ENCODE measurements at places on chromosomes 5 and 9. TPM values are rescaled to one million over a fixed set of nuclear protein-coding genes. Genes with fewer than 3 reads are reported as not detected.
A peak's percentile ranks its signal among the peaks of the same experiment; 100 is the strongest.

Gene CEL
- total RNA-seq = 0.61 TPM

Gene TRIM52
- 13.5 TPM for total RNA-seq

Gene C5orf52
- total RNA-seq = 5.7 TPM

Gene SLC25A46
- 50.7 TPM for total RNA-seq

Gene SH3GLB2
- total RNA-seq = 110 TPM

Gene TESK1
- 41.1 TPM for total RNA-seq

Gene MRPS27
- 56.6 TPM for total RNA-seq

DNA sequence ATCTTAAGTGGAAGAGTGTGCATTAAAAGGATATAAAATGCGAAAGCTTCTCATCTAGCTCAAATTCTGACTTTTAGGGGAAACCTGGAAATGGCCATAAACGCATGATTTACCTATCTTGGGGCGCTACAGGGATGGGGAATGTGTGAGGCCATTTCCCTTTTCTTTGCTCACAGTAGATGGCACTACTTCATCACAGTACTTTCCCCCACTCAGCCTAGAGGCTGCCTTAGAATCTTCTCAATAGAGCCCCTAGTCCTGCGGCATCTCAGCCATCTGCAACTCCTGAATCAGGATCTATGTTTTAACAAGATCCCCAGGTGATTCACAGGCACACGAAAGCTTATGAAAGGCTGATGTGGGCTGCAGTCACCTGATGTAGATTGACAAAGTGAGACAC lies 110.8 kb downstream of the LHFPL2 start:
- H3K4me3 ChIP-seq = no peak overlapping the region
- no peaks in the 10 kb centered on the region for H3K27me3 ChIP-seq
- H3K36me3 ChIP-seq = no peaks in the 10 kb centered on the region

DNA sequence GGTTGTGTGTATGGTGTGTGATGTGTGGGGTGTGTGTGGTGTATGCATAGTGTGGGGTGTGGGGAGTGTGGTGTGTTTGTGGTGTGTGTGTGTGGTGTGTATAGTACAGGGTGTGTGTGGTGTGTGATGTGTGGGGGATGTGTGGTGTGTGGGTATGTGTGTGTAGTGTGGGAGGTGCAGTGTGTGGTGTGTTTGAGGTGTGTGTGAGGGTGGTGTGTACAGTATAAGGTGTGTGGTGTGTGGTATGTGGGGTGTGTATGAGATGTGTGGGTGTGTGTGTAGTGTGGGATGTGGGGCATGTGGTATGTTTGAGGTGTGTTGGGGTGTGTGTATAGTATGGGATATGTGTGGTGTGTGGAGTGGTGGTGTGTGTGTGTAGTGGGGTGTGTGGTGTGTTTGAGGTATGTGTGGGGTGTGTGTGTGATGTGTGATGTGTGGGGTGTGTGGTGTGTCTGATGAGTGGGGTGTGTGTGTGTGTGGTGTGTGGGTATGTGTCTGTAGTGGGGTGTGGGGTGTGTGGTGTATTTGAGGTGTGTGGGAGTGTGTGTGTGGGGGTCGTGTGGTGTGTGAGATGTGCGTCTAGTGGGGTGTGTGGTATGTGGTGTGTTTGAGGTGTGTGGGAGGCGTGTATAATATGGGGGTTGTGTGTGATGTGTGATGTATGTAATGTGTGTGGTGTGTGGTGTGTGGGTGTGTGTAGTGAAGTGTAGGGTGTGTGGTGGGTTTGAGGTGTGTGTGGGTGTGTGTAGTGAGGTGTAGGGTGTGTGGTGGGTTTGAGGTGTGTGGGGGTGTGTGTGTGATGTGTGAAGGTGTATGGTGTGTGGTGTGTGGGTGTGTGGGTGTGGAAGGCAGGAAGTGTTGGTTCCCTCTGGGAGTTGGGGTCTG lies 8.6 kb downstream of the ECSCR start:
- DNase-seq = no peak
- H3K27ac ChIP-seq = no peak overlapping the region
- H3K27me3 ChIP-seq = no peaks in the 10 kb centered on the region

DNA sequence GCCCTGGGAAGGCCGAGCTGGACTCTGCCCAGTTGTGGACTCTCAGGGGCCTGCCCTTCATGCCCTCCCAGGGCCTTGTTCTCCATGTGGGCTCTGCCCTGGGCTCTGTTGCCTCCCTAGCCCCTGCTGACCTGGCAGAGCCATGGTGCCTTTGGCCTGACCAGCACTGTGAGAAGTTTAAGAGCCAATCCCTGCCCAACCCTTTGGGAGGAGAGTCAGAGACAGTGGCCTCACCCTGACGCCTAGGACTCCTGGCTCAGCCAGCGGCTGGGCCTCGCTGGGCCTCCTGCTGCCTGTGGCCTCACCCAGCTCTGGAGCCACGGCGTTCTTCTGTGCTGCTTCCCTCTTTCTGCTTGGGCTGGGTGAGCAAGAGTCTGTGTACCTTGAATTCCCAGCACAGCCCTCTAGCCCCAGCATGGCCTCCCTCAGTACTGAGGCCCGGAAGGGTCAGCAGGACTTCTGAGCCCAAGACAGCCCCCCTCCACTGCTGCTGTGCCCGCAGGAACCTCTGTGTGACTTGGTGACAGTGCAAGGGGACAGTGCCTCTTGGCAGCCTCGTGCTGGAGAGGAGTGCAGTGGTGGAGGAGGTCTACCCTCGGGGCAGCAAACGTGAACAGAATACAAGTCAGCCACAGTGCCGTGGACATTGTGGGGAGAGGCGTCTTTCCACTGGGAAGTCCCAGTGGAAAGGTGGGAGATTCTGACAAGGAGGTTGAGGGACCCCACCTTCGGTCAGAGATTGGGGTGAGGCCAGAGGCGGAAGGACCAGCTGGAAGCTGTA lies 97.4 kb downstream of the CACNA1B start:
- no peaks in the 10 kb centered on the region for H3K36me3 ChIP-seq
- no peaks in the 10 kb centered on the region for H3K4me1 ChIP-seq
- no peak overlapping the region for H3K4me3 ChIP-seq
- DNase-seq = no peak
- H3K27ac ChIP-seq = no peak overlapping the region

DNA sequence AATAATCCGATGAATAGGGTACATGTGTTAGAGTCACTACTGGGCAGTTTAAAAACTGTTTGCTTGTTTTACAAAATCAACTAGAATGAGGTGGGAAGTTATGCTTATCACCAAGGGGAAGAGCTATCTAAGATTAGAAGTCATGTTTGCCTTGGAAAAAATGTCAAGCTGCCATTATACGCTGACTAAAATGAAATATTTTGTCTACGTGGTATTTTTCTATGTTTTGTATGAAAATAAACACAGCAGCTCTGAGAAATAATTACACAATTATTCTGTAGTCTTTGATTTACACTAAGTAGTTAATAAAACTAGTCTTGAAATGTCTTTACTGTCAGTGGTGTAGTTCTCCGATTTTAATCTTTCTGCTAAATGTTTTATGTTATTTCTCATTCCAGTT lies 241.9 kb upstream of the TARS1 start:
- no peak for DNase-seq
- H3K36me3 ChIP-seq = no peaks in the 10 kb centered on the region
- no peak overlapping the region for H3K27ac ChIP-seq
- H3K4me3 ChIP-seq = no peak overlapping the region
- no peaks in the 10 kb centered on the region for H3K27me3 ChIP-seq

- H3K36me3 ChIP-seq = no peaks in the 10 kb centered on the region
- H3K27ac ChIP-seq = no peak overlapping the region
- no peak for DNase-seq
- H3K4me1 ChIP-seq = no peaks in the 10 kb centered on the region
- H3K27me3 ChIP-seq = no peaks in the 10 kb centered on the region
Measured at GRCh38 chr5:1095302-1095989, 16.4 kb downstream of the SLC12A7 start.

DNA sequence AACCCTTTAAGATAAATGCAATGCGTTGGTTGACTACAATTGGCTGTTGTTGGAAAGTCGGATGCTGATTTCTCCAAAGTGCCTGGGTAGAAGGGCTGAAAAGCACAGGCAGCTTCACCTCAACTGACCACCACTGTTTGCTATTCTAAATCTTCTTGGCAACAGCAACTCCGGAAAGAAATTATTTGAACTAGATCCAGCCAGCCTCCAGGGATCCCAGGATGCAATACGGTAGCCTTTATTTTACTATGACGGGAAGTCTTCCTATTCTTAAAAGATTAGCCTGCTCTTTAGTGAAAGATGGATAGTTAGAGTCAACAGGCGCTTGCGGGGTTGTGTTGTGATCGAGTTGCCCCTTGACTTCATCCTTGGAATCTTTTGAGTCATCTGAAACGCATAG lies 78.6 kb upstream of the KLF9 start:
- no peaks in the 10 kb centered on the region for H3K4me1 ChIP-seq
- H3K27ac ChIP-seq = no peak overlapping the region
- no peaks in the 10 kb centered on the region for H3K36me3 ChIP-seq
- no peak for DNase-seq
- no peaks in the 10 kb centered on the region for H3K27me3 ChIP-seq

DNA sequence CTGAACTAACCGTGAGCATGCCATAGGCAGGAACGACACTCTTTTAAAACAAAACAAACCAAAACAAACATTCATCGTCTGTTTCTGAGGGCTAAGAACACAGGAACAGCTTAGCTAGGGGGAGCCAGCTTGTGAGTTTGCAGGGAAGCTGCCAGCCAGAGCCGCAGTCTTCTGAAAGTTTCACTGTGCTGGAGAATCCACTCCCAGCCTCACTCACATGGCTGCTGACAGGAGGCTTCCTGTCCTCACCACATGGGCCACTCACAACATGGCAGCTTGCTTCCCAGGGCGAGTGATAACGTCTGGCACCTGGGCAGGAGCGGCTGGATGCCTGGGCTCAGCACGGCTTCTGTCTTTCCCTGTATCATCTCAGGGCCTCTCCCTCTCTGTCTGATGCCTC lies 275.2 kb downstream of the MSX2 start:
- no peaks in the 10 kb centered on the region for H3K36me3 ChIP-seq
- H3K27ac ChIP-seq = no peak overlapping the region
- H3K4me3 ChIP-seq = no peak overlapping the region

DNA sequence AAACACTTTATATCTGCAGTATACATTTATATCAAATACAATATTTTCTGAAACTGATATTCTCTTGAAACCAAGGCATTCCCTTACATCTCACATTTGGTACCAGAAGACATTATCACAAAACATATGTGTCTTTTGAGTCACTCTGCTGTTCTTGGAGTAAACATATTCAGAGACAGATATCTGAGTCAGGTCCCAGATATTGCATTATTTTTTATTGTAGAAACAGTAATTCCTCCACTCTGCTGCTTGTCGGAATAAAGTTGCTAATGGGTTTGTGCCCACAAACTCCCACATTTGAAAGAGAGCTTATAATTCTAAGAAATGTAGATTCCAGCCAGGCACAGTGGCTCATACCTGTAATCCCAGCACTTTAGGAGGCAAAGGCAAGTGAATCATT lies 261.1 kb upstream of the DAPK1 start:
- no peak overlapping the region for H3K4me3 ChIP-seq
- no peak for DNase-seq
- no peaks in the 10 kb centered on the region for H3K36me3 ChIP-seq
- H3K4me1 ChIP-seq = no peaks in the 10 kb centered on the region
- H3K27ac ChIP-seq = no peak overlapping the region

GRCh38 chr9:87464110-87464991 lies 33.3 kb upstream of the DAPK1 start:
- no peak for DNase-seq
- no peak overlapping the region for H3K4me3 ChIP-seq
- no peaks in the 10 kb centered on the region for H3K4me1 ChIP-seq
- H3K36me3 ChIP-seq = no peaks in the 10 kb centered on the region

- H3K4me1 ChIP-seq = no peaks in the 10 kb centered on the region
- H3K4me3 ChIP-seq = no peak overlapping the region
- H3K36me3 ChIP-seq = no peaks in the 10 kb centered on the region
Measured at GRCh38 chr5:57598756-57599155, 116.1 kb upstream of the ACTBL2 start.

DNA sequence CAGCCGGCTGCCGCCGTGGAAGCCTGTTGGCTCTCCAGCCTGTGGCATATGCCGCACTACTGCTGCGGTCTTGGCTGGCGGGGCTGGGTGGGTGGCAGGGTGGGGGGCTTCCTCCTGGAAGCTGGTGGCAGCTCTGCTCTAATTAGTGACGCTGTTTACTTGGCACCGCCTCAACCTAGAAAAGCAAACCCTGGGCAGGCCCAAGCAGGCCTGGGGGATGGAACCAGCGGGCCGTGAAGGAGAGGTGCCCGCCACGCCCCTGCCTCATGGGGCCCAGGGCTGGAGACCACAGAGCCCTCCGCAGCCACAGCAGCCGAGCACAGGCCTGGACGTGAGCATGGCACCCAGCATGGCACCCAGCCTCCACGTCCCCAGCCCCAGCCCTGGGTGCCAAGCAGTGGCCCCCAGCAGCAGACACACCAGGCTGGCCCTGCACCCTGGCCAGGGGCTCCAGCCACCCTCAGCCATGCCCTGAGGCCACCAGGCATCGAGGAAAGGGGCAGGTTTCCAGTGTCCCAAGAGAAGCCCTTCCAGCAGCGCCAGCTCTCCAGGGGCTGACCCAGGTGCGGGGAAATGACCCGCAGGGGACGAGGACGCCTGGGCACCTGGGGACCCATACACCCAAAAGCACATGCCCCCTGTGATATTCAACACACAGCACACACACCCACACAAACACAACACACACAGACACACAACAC lies 5.4 kb upstream of the CCDC187 start:
- no peak for DNase-seq
- H3K27me3 ChIP-seq = no peaks in the 10 kb centered on the region
- H3K4me3 ChIP-seq = no peak overlapping the region
- no peak overlapping the region for H3K27ac ChIP-seq

- peak; percentile 46 for DNase-seq
- no peaks in the 10 kb centered on the region for H3K4me1 ChIP-seq
- no peak overlapping the region for H3K27ac ChIP-seq
- H3K4me3 ChIP-seq = no peak overlapping the region
Measured at GRCh38 chr9:89686126-89686525, 81.3 kb downstream of the GADD45G start.

GRCh38 chr5:24235946-24236345 lies 408.8 kb downstream of the CDH10 start:
- no peaks in the 10 kb centered on the region for H3K27me3 ChIP-seq
- no peak overlapping the region for H3K27ac ChIP-seq
- DNase-seq = no peak

- no peaks in the 10 kb centered on the region for H3K36me3 ChIP-seq
- DNase-seq = no peak
- H3K27ac ChIP-seq = no peak overlapping the region
- H3K4me1 ChIP-seq = no peaks in the 10 kb centered on the region
Measured at GRCh38 chr9:13589034-13589737, 309.7 kb upstream of the MPDZ start.

GRCh38 chr5:136631186-136631585 lies 265.8 kb upstream of the TRPC7 start:
- no peaks in the 10 kb centered on the region for H3K36me3 ChIP-seq
- no peaks in the 10 kb centered on the region for H3K4me1 ChIP-seq
- no peak overlapping the region for H3K27ac ChIP-seq

All from colonic mucosa (tissue), 4 donors.